Fibroblast of skin of back (primary cell): ENCODE measurements at places on chromosomes 5 and 9.

DNA sequence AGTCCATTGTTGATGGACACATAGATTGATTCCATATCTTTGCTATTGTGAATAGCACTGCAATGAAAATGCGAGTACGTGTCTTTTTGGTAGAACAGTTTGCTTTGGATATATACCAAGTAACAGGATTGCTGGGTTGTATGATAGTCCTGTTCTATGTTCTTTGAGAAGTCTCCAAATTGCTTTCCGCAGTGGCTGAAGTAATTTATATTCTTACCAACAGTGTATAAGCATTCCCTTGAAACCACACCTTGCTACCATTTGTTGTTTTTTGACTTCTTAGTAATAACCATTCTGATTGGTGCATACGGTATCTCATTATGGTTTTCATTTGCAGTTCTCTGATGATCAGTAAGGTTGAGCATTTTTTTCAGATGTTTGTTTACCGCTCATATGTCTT lies 792.9 kb downstream of the PTPRD start:
- no peak for DNase-seq

DNA sequence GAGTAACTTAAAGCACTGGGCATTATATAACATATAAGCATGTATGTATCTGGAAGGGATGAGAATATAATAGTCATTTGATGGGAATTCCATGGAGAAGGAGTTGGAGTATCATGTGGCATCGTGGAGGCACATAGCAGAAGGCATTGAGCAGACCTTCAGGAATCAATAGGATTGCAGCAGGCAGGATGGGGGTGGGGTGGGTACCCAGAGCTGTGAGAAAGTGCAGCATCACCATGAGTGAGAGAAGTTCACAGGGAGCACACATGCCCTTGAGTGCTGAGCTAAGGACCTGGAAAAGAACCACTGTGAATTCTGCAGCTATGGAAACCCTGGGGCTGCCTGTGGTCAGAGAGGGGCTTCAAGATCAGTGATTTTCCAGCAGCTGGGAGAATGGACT lies 57.3 kb downstream of the MED10 start:
- no peak for DNase-seq

- no peak for DNase-seq
Observed at GRCh38 chr5:68395302-68395701, 179.7 kb downstream of the PIK3R1 start.

DNA sequence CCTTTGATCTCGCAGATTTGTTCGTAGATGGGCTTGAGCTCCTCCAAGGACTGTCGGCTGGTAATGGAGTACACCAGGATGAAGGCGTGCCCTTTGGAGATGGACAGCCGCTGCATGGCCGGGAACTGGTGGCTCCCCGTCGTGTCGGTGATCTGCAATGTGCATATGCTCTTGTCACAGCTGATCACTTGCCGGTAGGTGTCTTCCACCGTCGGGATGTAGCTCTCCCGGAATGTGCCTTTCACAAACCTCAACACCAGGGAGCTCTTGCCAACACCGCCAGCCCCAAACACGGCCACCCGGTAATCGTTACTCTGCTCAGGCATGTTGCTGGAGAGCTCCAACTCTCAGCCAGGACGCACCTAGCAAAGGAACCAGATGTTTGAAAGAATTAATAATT lies 29.1 kb downstream of the DIRAS2 start:
- DNase-seq: no peak

- DNase-seq: no peak
Observed at GRCh38 chr5:31029925-31030324, 163.6 kb upstream of the CDH6 start.

GRCh38 chr9:13412331-13412730 lies 132.8 kb upstream of the MPDZ start:
- DNase-seq: peak; percentile 7

GRCh38 chr9:95936579-95937075 lies 61.1 kb downstream of the ERCC6L2 start:
- no peak for DNase-seq

DNA sequence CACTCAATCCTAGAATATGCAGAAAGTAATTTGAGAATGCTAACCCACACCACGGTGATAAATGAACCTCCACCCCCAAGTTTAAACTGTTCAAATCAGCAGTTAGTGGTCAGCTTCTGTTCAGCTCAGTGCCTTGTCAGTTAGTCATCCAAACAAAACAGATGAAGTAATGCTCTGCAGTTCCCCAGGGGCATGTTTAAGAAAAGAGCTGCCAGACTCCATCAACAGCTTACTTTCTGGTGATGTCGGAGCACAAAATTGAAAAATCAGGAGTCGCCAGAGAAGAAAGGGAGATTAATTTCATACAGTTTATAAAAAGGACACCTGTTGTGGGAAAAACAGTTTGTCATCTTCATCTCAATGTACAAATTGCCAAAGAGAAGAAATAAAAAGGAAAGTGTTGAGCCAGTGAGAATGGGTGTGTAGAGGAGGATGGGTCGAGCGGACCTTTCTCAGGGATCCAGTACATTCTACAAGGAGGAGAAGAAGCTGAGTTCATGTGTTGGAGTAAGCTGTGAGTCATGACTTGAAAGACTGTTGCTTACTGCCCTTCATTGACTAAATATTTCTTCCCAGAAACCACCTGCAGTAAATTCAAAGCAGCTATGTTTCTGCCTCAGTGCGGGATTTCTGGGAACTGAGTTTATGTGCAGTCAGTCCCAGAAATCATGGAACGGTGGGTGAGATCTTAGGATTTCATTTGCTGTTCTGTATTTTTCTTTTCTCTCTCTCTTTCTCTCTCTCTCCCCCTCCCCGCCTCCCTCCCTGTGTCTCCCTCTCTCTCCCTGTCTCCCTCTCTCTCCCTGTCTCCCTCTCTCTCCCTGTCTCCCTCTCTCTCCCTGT lies 13.7 kb downstream of the TRIO start:
- peak; percentile 99 for DNase-seq

DNA sequence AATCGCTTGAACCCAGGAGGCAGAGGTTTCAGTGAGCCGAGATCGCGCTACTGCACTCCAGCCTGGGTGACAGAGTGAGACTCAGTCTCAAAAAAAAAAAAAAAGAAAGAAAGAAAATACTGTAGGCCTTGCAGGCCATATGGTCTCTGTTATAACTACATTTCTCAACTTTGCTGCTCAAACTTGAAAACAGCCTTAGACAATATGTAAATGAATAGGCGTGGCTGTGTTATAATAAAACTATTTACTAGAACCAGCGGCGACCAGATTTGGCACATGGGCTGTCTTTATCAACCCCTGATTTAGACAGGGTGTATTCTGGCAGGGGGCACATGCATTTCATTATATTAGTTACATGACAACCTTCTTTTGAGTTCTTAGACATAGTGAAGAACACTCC lies 130.0 kb downstream of the C9orf152 start:
- no peak for DNase-seq

- DNase-seq: no peak
Observed at GRCh38 chr5:119681734-119682133, 52.4 kb downstream of the FAM170A start.

- DNase-seq: no peak
Observed at GRCh38 chr5:42487077-42487476, 63.8 kb downstream of the GHR start.

DNA sequence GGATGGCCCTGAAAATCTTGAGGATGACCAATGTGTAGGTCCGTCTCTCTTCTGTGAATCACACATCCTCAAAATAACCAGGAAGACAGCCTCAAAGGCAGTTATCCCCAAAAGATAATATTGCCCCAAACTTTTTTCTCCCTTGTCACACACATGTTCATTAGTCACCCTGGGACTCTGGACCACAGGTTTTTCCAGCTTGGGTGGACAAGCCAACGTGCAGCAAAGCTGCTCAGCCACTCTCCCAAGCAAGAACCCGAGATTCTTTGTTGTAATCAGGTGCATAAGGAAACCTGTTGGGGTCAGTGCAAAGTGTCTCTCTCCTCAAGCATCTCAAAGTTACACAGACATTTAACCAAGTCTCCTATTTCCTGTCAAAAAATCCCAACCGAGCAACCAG lies 196.6 kb downstream of the GNA14 start:
- DNase-seq: peak; percentile 76

GRCh38 chr5:140259500-140259899 lies 43.4 kb downstream of the PFDN1 start:
- DNase-seq: no peak

GRCh38 chr5:72210888-72211678 lies 103.8 kb downstream of the MAP1B start:
- DNase-seq: peak; percentile 91

- no peak for DNase-seq
Observed at GRCh38 chr5:149027636-149028035, 35.2 kb downstream of the SH3TC2 start.

DNA sequence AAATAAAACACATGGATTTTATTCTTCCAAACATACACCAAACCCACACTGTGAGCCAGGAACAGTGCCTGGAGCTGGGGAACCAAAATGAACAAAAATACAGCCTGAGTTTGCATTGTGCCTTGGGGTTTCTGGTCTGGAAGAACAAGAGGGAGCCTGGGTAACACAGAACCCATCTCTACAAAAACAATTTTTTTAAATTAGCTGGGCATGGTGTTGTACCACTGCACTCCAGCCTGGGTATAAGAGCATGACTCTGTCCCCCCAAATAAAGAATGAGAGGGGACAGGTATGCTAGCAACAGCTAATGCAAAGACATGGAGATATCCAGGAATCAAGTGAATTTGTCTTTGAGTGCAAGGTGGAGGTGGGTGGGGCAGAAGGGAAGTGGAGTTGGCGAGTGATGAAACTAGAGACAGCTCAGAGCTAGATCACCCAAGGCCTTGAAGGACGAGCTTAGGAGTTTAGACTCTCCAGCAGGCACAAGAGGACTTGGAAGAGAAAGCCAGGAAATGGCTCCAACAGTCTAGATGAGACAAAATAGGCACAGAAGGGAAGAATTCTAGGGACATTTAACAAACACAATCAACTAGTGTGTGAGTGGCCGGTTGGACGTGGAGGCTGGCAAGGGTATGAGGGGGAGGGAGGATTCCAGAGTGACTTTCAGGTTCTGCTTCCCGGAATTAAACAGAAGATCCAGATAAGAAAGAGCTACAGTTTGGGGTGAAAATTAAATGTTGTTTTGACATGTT lies 47.4 kb downstream of the FNBP1 start:
- DNase-seq: peak; percentile 53

DNA sequence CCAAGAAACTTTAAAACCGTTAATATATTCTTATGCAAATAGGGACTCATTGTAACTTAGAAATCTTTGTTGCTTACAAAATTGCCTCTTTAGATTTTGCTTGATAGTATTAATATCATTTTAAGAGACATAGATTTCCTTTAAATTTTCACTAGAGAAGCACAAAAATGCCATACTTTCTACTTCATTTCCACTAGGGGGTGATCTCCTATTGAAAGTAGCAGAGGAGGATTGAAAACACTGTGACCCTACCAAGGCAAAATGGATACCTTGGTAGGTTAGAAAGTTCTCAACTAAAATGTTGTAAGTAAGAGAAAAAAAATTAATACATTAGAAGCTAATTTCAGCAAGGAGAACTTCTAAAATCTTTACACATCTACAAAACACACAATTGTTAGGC lies 204.9 kb downstream of the CHSY3 start:
- DNase-seq: peak; percentile 59

DNA sequence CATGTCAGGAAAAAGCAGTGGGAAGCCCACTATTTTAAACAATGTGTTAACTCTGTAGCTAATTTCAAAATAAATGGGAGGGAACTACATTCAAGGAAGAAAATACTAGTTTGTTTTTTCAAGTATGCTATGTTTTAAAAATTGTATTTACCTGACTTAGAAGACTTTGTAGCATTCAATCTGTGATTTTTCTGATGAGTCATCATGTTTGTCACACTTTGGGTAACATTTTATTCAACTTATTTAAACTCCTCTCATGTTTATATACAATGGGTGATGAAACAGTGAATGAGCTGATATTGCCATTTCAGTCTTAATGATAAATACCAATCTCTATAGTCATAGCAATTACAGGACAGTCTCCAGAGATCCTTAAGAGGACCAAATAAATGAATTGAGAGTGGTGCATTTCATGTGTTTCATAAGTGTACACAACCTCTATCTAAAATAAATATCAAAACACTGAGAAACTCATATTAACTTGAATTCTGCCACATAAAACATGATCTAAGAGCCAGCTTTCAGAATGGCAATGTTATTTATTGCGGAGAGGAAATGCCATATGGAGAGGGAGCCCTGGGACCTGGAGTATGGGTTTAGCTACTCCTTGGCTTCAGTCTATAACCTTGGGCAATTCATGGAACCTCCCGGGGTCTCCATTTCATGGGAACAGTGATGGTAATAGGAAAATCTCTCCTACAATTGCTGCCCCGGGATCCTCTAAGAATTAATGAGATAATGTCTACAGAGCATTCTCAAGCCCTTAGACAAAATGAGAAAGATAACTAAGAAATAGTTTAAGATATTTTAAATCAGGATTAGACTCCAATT lies 913.9 kb downstream of the TLE4 start:
- no peak for DNase-seq

- no peak for DNase-seq
Observed at GRCh38 chr5:80760680-80761079, 105.9 kb upstream of the DHFR start.

- DNase-seq: no peak
Observed at GRCh38 chr5:114702136-114702535, 340.3 kb downstream of the KCNN2 start.

DNA sequence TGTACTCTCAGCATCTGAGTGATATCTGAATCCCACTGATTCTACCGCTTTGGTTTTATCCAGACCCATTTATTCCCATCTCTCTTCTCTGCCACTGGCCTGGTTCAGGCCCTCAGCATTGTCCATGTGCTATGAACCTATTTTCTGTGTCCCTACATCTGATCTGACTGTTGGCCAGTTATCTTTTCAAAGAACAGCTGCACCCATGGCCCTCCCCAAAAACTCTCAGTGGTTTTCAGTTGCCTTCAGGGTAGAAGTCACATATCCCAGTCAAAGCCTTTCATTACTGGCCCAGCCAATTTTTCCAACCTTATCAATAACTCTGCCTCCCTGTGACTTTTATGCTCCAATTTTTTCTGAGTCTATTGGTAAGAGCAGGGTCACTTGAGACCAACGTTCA lies 297.0 kb downstream of the TRIM32 start:
- no peak for DNase-seq

- no peak for DNase-seq
Observed at GRCh38 chr5:174625591-174626350, 98.6 kb upstream of the MSX2 start.

DNA sequence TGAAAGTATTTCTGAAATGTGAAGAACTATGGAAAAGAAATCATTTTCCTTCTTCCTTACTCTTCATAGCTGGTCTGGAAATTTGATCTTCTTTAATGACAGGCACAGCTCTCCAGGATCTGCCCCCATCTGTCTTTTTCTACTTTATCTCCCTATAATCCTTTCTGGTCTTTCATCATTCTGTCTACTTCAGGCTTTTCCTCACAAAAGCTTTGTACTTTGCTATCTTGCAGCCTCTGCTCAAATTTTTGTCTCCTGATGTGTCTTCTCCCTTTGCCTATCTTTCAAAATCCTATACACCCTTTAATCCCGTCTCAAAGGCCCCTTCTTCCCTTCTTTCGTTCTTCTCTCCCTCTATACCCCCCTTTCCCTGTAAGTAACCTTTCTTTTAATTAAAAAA lies 114.9 kb upstream of the ATP10B start:
- no peak for DNase-seq

DNA sequence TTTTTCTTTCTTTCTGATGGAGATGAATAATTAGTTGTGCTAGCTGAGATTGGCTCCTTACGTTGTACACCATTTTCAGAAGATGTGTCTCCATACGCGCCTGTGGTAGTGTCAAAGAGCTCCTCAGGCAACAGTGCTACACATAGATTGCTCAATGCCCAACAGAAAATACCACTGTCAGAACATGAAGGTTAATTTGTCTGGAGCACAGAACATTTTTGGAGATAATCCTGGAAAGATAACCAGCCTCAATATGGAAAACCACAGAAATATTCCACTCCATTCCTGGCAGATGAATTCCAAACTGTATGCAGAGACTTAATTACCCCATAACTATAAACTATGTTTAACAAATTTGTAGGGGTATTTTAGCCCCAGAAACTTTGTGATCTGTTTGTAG lies 233.6 kb downstream of the MARCHF11 start:
- peak; percentile 9 for DNase-seq
